ENCODE measurements at places on chromosomes 16 and 17. TPM values are rescaled to one million over a fixed set of nuclear protein-coding genes. Genes with fewer than 3 reads are reported as not detected.

GRCh38 chr17:31815212-31815730 is 43.8 kb downstream of the COPRS start:
- H3K4me1 ChIP-seq: no peaks in the 10 kb centered on the region
- DNase-seq: no peak
- H3K36me3 ChIP-seq: no peaks in the 10 kb centered on the region
- no peak overlapping the region for H3K27ac ChIP-seq
- H3K27me3 ChIP-seq: no peaks in the 10 kb centered on the region
- H3K4me3 ChIP-seq: no peak overlapping the region

GRCh38 chr16:12289175-12290063 is 312.9 kb downstream of the SNX29 start:
- no peak for DNase-seq
- H3K4me3 ChIP-seq: no peak overlapping the region
- no peaks in the 10 kb centered on the region for H3K27me3 ChIP-seq
- H3K36me3 ChIP-seq: no peaks in the 10 kb centered on the region

The SMPD3 gene
- 0.49 TPM for total RNA-seq

DNA sequence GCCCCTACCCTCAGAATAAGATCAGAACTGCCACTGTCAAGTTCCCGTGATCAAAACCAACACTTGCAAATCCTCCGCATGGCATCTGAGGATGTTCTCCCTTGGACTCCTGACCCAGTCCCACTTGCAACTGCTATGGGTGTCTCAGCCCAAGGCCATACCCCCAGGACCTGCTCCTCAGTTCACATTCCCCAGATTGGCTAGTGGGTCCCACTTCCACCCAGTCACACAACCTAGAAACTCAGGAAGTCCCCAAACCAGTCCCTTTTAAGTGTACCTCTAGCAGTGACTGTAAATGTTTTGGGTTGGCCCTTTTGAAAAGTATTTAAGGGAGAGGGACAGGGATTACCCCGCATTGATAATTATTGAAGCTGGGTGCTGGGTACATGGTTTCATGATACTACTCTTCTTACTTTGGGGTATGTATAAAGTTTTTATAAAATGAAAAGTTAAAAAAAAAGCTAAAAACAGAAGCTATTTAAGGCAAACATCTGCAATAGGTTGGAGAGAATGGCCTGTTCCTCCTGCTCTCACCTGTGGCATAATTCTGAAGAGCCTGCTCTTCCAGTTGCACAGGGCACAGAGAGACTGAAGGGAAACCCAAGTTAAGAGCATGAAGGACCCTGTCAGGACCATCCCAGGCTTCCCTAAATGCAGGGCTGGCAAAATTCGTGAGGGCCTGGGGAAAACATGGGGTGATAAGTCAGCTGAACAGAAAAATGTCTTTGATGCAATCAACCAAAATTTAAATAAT is 42.5 kb downstream of the ERN1 start:
- H3K27ac ChIP-seq: no peak overlapping the region
- no peaks in the 10 kb centered on the region for H3K27me3 ChIP-seq
- no peaks in the 10 kb centered on the region for H3K4me1 ChIP-seq
- H3K36me3 ChIP-seq: no peaks in the 10 kb centered on the region
- no peak overlapping the region for H3K4me3 ChIP-seq

DNA sequence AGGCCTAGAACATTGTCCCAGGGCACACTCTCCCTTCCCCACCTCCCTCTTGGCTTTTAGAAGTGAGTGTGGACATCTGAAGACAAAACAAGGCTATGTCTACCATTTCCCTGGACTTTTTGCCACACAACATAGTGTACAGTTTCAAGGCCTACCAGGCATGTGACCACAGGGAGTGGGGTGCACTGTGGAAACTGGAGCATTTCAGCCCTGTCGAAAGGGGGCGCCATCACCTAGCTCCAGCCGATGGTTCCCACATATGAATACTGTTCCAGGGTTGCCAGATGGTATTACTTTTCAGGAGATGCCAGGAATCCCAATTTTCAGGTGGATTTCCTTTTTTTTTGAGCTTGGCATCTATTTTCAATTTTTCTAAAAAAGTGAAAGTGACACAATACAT is 140.7 kb downstream of the KATNIP start:
- no peak overlapping the region for H3K4me3 ChIP-seq
- no peak overlapping the region for H3K27ac ChIP-seq
- H3K4me1 ChIP-seq: no peaks in the 10 kb centered on the region
- DNase-seq: no peak
- H3K36me3 ChIP-seq: no peaks in the 10 kb centered on the region

DNA sequence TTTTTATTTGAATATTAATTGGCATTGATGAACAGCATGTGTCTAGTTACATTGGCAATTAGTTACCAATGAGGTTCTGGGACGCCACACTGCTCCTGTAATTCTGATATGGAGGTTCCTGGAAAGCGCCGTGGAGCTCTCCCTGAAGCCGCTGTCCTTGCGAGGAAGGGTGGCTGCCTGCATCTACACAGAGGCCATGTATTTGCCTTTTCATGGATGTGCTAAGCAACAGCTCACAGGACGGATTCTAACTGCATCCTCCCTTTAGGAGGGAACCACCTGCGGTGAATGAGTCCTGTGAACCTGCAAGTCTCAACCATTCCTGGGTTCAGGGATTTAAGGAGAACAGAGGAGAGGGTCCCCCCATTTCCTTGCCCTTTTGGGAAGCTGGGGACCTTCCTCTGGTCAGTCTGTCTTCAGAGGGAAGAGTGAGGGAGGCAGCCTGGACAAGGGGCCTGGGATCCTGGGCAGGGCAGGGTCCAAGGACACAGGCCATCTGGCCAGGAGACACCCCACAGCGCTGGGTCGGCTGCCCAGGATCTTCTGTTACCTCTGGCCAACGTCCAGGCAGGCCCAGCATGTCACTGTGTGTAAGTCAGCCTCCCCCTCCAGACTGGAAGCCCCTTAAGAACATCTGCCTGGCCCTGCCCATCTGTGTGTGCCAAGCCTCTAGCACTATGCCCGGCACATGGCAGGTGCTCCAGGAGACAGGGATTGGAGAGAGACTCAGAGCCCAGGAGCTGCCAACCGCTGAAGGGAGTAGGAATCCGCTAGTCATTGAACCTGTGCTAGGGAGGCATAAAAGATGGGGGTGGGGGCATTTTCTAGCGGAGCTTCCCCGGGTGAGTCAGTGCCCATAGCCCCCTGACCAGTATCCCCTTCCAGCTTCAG is 314.1 kb upstream of the TNRC6C start:
- no peaks in the 10 kb centered on the region for H3K27me3 ChIP-seq
- no peak overlapping the region for H3K27ac ChIP-seq
- no peak for DNase-seq
- no peaks in the 10 kb centered on the region for H3K36me3 ChIP-seq
- H3K4me3 ChIP-seq: no peak overlapping the region

Measured in sigmoid colon (tissue), 7 donors.